ENCODE measurements at places on chromosomes 12 and 14. TPM values are rescaled to one million over a fixed set of nuclear protein-coding genes. Genes with fewer than 3 reads are reported as not detected.
A peak's percentile ranks its signal among the peaks of the same experiment; 100 is the strongest.

The CCDC38 gene
- 0.46 TPM for total RNA-seq

DNA sequence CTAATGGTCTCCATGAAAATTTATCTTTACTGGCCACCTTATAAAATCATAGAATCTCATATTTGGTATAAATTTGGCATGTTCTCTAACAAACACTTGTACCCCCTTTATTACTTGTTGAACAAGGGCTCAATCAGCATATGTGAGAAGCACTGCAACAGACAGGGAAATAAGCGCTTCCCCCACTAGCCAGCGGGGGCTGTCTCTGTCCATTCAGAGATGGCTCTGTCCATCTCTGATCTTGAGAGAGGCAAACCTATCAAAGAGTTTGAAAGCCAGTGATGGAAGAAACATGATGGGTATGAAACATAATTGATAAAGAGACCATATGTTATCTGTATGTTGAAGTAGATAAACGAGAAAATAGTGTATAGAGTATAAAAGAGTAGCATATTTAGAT lies 326.8 kb downstream of the PDZRN4 start:
- H3K36me3 ChIP-seq = no peaks in the 10 kb centered on the region
- no peak for DNase-seq
- no peak overlapping the region for H3K27ac ChIP-seq
- H3K27me3 ChIP-seq = no peaks in the 10 kb centered on the region
- no peak overlapping the region for H3K4me3 ChIP-seq

The ANKRD33 gene
- total RNA-seq = not detected

The DDHD1 gene
- total RNA-seq = 53.8 TPM

- H3K27me3 ChIP-seq = no peaks in the 10 kb centered on the region
- DNase-seq = no peak
- no peak overlapping the region for H3K27ac ChIP-seq
- peaks cover 6% of the 10 kb centered on the region for H3K36me3 ChIP-seq
- H3K4me3 ChIP-seq = no peak overlapping the region
Observed at GRCh38 chr14:61435563-61436337, 114.4 kb downstream of the PRKCH start.

- no peaks in the 10 kb centered on the region for H3K4me1 ChIP-seq
- peak; percentile 10 for DNase-seq
- H3K36me3 ChIP-seq = no peaks in the 10 kb centered on the region
- no peaks in the 10 kb centered on the region for H3K27me3 ChIP-seq
Observed at GRCh38 chr14:67420102-67420739, 8.3 kb upstream of the PLEK2 start.

The FAM90A1 gene
- total RNA-seq = not detected

DNA sequence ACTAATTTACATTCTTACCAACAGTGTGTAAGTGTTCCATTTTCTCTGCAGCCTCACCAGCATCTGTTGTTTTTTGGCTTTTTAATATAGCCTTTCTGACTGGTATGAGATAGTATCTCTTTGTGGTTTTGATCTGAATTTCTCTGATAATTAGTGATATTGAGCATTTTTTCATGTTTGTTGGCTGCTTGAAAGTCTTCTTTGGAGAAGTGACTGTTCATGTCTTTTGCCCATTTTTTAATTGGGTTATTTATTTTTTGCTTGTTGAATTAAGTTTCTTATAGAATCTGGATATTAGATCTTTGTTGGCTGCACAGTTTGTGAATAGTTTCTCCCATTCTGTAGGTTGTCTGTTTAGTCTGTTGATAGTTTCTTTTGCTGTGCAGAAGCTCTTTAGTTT lies 48.0 kb upstream of the OR6J1 start:
- no peaks in the 10 kb centered on the region for H3K4me1 ChIP-seq
- H3K27ac ChIP-seq = no peak overlapping the region
- no peak for DNase-seq
- H3K36me3 ChIP-seq = no peaks in the 10 kb centered on the region
- H3K27me3 ChIP-seq = no peaks in the 10 kb centered on the region
